AG08395 (cell line): ENCODE measurements at places on chromosomes 5 and 9.

- no peak for DNase-seq
Observed at GRCh38 chr9:121612511-121612998, 38.9 kb upstream of the DAB2IP start.

DNA sequence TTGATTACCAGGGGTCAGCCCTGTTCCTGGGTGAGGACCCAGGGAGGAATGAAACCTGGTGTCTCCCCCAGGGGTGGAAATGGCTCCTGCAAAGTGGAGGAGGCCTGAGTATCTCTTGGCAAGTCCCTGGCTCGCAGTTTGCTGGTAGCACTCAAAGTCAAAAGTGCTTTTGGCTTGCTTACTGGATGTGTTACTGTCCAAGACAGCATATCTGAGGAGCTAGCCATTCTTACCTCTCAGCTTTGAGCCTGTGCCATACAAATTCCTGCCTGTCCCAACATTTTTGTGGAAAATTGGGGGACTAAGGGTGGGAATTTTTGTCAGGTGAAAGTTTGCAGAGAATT is 9.9 kb downstream of the ZNF618 start:
- DNase-seq, result peak; percentile 47

DNA sequence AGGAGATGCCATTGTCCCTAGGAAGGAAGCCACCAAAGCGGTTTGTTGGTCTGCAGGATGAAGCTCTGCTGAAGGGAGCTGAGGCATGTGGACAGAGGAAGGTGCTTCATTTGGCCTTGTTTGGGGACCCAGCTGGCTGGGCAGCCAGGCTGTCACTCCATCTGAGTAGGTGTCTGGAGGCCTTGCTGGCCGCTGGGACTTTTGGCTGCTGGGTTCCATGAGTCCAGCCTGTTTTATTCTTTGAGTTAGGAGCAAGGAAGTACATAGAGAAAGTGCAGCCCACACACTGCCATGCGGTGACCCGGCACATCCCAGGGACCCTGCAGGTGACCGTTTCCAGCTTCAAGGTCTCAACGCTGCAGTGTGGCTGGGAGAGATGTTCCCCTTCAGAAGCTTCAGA is 251.2 kb upstream of the IRX4 start:
- DNase-seq, result no peak

GRCh38 chr9:79694676-79695400 is 123.1 kb downstream of the TLE4 start:
- DNase-seq, result peak; percentile 87

- DNase-seq, result no peak
Observed at GRCh38 chr5:135444360-135444759, 2.8 kb downstream of the DCANP1 start.

GRCh38 chr5:81140943-81141342 is 92.2 kb upstream of the CKMT2 start:
- peak; percentile 68 for DNase-seq

DNA sequence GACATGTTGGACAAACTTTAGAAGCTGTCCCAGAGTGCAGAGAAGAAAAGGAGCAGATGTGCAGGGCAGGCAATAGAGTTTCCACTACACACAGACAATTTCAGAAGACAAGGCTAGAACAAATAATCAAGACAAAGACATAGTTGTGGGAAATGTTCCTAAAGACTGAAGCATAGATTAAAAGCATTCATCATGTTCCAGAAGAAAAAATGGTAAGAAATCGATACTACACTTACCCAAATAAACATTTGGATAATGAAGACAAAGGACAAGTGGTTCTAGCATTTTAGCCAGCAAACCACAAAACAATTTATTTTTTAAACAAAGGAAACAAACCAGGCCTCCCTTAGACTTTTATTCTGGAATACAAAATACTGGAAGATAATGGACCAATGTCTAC is 97.9 kb downstream of the FSTL4 start:
- no peak for DNase-seq

DNA sequence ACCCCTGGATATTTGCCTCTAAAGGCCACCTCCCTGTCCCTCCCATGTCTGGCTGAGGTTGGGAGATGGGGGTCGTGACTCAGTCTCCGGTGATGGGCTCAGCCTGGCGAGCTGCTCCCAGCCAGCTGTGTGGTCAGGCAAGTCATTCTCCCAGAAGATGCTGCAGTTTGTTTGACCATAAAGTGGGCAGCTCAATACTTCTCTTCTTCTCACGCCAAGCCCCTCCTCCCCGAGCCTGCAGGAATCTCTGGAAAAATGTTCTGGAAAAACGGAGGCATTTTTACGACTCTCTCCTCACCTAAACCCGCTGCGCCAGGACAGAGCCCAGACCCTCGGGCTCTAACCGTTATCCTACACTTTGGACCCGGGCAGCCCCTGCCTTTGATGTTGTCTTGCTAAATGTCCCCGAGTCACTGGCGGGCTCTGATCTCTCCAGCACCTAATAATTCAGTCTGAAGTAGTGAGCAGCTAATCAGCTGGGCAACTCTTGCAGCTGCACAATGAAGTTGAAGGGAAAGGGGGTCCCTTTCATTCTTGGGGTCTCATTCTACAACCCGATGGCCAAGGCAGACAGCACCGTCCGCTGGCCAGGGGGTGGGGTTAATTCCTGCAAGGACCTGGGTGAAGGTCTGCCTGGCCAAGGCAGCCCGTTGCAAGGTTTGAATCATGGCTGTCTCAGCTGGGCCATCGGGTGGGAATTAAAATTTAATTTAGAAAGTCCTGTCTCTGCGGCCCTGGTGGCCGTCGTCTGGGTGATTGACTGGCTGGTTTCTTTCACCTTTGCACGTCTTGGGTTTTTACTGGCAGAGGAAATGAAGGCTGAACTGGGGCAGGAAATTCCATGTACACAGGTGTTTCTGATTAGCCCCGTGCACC is 12.3 kb downstream of the DCANP1 start:
- no peak for DNase-seq

DNA sequence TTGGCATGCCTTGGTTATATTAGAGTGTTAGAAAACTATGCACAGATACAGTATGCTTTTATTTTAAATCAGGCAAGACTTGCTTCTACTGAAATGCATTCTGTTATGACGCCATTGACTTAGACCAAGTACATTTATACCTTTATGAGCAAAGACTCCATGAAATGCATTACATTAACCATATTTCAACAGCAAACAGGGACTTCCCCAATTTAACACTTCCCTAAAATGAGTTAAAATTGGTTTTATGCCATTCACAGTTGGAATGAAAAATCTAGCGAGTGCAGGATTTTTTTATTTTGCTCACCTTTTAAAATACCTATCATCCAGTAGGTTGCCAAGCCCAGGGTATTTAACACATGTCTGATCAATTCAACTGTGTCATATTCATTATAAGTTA is 272.1 kb upstream of the IZUMO3 start:
- DNase-seq, result no peak

GRCh38 chr9:109098171-109098959 is 21.4 kb downstream of the TMEM245 start:
- DNase-seq, result peak; percentile 68

DNA sequence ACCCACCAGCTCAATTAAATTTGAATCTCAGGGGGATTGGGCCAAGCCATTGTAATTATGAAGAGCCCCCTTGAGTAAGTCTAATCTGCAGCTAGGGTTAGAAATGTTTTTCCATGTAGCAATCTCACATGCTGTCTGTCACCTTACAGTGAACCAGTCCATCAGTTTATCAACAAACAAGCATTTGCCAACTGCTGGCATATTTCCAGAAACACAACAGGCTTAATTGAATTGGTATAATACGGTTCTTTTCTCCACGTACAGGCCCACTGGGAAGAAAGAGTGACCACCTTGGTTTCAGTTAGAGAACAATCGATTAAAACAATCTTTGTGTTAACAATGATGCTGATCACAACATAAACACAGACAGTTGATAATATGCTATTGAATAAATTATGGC is 67.4 kb downstream of the NSUN2 start:
- DNase-seq, result no peak

DNA sequence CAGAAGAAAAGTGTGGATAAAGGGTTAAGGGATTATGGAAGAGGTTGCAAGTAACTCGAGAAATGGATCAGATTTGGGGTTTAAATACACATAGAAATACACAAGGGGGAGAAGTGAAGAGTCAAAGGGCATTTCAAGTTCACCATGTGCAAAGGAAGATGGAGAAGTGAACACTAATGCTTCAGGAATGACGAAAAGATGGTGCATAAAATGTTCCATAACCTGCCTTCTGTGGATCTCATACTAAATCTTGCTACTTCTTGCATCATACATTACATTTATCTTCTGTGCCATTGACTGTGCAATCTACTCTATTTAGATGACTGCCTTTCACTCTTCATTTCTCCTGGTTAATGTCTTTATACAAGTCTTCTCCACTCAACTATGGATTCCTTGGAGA is 5.7 kb upstream of the SMC2 start:
- no peak for DNase-seq

DNA sequence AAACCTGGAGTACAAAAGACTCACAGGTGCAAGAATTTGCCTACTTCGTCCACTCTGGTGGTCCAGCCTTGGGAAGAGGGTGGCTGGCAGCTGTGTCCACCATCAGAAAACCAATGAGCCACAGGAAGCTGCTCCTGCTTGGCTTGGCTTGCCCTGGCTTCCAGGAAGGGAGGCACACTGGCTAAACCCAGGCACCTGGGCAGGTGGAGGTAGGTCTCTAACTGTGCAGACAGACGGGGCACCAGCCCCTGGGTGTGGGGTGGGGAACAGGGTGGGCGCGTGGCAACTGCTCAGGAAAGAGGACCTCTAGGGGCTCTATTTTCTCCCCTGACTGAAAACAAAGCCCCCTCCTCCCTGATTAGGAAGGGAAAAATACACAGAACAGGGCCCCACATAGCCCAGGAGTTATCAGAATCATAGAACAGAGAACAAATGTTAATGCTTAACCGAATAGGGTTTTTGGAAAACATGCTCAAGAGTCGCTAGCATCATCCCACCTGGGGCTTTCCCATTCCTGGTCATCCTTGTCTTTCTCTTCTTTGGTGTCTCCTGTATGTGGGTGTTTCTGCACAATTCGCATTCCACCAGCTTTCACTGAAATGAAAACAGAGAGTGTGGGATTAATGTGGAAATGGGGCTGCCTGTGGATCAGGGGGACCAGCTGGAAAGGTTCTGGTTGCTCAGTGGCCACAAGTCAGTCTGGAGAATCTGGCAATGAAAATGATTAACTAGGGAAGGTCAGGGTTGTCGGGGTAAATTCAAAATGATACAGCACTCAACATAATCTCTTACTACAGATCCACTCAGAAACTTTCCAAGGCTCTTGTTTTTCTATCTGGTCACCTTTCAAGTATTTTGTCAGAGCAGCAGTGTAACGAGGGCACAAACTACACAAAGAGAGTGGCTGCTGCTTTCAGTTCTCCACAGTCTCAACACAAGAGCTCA is 13.1 kb downstream of the DAP start:
- no peak for DNase-seq

DNA sequence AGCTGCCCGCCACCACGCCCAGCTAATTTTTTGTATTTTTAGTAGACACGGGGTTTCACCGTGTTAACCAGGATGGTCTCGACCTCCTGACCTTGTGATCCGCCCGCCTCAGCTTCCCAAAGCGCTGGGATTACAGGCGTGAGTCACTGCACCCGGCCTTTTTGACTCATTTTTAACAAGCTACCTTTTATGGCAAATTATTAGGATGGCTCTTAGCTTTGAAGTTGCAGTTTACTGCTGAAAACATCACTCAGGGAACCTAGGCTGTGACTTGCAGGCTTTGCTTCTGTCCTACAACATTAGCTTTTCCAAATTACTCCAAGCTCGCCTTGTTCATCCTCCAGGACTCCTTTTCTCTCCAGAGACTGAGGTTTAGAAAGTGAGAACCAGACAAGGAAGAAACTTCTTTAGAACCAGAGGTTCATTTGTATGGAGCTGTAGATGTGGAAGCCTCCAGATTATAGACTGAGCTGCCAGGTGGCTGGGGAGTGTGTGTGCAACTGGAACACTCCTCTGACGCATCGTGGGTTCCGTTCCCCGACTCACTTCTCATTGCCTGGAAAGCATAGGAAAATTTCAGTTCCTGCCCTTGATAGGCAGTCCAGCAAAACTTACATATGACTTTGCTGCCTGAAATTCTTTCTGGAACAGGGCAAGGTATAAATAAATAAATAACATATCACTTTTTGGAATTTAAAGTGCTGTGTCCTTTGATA is 23.8 kb upstream of the SPTAN1 start:
- no peak for DNase-seq

DNA sequence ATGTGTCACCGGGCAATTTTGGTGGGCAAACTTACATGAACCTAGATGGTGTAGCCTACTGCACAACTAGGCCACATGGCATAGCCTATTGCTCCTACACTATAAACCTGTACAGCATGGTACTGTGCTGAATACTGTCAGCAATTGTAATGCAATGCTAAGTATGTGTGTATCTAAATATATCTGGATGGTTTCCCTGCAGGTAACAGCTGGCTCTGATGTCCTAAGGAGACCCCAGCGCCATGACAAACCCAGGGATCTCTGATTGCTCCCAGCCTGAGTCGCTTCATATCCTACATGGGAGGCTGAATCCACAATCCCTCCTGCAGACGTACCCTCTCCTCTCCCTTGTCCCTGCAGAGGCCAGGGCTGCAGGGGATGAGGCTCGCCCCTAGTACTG is 26.6 kb upstream of the TTLL11 start:
- no peak for DNase-seq

DNA sequence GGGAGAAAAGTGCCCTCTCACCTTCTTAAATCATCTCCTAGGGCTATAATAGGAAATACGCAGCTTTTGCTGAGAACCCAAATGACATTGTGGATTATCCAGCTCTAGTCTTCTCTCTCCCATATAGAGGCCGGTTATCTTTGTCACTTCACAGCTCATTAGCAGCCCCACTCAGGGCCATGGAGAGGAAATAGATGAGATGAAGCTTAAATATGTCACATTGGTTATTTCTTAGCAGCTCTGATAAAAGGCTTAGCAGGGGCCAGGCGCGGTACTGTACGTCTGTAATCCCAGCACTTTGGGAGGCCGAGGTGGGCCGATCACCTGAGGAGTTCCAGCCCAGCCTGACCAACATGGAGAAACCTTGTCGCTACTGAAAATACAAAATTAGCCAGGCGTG is 90.0 kb downstream of the GHR start:
- DNase-seq, result no peak

- peak; percentile 40 for DNase-seq
Observed at GRCh38 chr5:73232266-73233041, 59.5 kb downstream of the TMEM174 start.

DNA sequence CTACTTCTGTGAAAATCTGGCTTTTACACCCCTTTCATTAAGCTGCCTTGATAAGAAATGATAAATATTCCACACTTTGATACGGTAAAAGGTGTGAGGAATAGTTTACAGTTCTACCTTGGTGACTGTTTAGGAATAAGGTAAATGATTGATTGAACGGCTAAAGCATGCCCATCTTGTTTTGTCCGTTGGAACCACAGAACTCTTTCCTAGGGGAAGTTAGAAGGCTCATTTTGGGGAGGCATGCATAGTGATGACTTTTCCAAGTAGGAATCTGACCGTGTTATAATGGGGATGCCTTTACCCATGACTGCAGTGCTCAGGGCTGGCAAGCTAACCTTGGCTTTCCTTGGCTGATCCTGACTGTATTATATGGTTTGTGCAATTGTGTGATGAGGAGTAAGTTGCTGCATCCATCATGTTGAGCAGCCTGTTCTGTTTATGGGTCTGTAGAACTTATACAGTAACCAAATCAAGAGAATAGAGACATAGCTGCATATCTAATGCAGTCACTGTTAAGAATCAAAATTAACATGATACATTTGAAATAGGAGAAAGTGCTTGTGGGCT is 24.5 kb downstream of the PCSK5 start:
- no peak for DNase-seq

GRCh38 chr5:38607930-38608564 is 51.6 kb upstream of the LIFR start:
- DNase-seq, result no peak
